HTR-8/SVneo (cell line): ENCODE measurements at places on chromosomes 11 and 22.
A peak's percentile ranks its signal among the peaks of the same experiment; 100 is the strongest.

- DNase-seq = peak; percentile 68
These were observed 100.3 kb upstream of the AKIP1 start for GRCh38 chr11:8810540-8811301.

- DNase-seq = peak; percentile 50
These were observed 107.4 kb downstream of the ZBTB16 start for GRCh38 chr11:114166897-114167323.

DNA sequence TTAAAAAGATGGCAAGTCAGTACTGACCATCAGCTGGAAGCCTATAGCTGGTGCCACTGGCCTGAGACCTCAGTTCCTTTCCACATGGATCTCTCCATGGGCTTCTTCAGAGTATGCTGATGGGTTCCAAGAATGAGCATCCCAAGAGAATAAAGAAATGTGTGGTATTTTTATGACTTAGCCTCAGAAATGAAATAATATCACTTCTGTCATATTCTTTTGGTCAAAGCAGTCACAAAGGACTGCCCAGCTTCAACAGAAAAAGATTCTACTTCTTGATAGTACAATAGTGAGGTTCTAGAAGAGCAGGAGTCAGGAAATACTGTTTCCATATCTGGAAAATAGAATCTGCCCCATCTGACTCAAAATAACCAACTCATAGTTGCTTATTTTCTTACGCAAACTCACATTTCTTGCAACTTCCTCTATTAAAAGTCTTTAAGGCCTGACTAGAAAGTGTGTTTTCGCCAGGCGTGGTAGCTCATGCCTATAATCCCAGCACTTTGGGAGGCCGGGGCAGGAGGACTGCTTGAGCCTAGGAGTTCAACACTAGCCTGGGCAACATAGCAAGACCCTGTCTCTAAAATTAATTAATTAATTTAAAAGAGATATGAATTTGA is 116.9 kb downstream of the SIK3 start:
- no peak for DNase-seq

DNA sequence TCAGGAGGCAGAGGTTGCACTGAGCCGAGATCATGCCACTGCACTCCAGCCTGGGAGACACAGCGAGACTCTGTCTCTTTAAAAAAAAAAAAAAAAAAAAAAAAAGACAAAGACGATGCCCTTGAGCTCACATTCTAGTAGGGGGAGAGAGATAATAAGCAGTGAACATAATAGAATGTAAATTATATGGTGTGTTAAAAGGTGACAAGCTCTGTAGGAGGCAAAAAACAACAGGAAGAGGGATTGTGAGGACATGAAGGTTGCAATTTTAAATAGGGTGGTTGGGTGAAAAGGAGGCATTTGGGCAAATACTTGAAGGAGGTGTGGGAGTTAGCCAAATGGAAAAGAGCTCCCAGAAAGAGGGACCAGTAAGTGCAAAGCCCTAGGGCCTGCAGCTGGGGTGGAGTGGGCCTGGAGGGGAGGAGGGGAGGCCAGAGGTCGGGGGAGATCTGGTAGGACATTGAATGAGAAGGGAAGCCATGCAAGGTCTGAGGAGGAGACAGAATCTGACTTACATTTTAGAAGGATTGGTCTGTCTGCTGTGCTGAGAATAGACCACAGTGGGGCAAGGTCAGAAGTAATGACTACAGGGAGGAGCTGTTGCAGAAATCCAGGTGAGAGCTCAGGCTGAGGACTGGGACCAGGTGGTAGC is 26.6 kb downstream of the P2RY2 start:
- no peak for DNase-seq

GRCh38 chr22:44439356-44440223 is 58.4 kb downstream of the RTL6 start:
- no peak for DNase-seq

DNA sequence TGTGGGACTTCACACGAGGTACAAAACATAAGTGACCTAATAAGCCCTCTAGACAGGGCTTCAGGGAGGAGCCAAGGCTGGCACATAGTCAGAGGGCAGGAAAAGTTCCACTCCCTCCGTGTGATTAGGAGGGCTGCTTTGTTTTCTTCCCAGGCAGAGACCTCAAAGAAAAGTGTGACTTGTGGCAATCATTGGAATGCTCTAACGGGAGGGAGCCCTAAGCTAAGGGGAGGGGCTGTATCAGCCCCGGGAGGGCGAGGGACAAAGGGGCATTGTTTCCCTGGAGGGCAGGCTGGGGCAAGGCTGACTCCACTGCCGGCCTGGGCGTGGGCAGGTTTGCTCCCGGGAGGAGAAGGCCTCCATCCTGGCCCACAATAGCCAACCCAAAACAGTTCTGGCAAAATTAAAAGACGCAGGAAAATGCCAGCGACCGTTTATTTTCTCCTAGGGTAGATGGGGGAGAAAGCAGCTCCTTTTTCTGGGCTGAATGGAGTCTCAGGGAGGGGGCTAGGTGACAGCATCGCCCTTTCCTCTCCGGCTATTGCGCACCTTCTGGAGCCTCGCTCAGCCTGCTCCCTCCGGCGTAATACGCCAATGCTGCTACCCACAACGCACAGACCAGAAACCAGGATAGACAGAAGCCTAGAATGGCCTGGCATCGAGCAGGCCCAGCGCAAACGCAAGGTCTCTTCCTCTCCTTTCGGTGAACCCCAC is 60.2 kb downstream of the ENDOD1 start:
- DNase-seq = no peak

DNA sequence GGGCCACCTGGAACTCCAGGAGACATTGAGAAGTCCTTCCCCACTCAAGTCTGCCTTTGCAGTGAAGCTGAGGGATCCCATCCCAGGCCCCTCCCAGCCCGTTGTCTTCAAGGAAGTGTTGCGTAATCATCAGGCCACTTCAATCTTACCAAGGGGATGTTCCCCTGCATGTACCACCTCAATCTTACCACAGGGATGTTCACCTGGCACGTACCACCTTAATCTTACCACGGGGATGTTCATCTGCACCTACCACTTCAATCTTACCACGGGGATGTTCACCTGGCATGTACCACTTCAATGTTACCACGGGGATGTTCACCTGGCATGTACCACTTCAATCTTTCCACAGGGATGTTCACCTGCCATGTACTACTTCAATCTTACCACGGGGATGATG is 108.0 kb upstream of the SYN3 start:
- no peak for DNase-seq

DNA sequence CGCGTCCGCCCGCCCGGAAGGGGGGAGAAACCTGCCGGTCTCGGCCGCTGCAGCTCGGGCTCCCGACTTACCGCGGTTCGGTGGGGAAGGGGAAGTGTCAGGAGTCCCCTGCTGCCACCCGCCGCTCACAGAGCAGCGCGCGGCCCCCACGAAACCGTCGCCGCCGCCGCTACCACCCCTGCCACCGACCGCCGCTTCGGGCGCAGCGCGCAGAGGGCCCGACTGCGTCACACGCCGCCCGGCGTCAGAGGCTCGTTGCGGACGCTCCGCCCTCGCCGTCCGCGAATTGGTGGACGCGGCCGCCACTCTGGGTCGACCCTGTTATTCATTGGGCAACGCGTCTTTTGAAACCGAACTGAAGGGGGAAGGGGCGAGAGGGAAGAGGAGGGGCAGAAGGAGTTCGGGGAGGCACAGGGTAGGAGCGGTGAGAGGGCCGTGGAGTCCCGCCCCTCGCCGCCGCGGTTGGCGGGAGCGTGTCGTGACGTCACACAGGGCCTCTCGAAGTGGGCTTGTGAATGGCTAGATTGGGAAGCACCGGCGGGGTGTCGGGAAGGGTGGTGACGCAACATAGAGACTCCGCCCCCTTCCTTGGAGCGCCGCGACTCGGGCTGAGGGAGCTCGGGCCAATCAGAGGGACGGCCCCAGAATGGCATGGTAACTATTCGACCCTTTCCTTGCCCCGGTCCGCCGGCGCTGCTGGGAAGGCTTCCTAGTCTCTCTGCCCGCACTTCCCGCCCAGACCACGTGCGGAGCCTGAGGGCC is at the start of gene NUP98:
TSS of gene NUP98 (minus strand) at position 226 of the 762 bp plus-strand sequence. CDS start 15,437 bp downstream, outside the sequence.
- DNase-seq = peak; percentile 98

DNA sequence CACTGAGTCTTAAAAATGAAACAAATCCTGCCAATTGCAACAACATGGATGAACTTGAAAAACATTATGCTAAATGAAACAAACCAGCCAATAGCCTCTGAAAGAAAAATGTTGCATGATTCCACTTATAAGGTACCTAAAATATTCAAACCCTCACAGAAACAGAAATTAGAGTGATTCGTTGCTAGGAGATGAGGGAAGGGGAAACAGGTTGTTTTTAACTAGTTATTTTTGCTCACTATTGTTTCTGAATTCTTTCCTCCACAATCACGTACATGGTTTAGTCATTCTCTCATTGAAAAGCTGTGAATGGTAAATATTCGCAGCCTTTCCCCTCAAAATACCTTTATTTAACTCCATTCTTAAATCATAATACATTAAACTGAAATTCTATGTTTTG is 14.0 kb upstream of the TYR start:
- DNase-seq = no peak

GRCh38 chr11:114025329-114025907 is 34.1 kb upstream of the ZBTB16 start:
- no peak for DNase-seq

- no peak for DNase-seq
These were observed 19.1 kb upstream of the BSX start for GRCh38 chr11:123000721-123001120.

DNA sequence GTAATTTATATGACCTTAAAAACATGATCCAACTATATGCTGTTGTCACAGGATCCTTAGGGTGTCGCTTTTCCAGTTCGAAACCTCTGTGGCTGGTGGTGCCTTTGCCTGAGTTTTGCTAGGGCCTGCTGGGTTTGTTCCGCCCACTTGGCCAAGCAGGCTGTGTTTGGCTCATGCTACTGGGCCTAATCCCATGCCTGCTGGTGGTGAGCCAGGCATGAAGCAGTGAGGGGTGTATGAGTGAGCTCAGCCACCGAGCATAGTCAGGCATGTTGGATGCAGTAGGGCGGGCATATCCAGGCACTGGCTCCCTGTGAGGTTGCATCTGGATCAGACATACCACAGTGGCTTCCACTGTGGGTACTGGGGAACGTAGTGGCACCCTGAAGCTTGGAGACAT is 16.3 kb downstream of the NPAT start:
- no peak for DNase-seq

- DNase-seq = peak; percentile 97
These were observed 5.0 kb upstream of the CCDC88B start for GRCh38 chr11:64334764-64335735.

DNA sequence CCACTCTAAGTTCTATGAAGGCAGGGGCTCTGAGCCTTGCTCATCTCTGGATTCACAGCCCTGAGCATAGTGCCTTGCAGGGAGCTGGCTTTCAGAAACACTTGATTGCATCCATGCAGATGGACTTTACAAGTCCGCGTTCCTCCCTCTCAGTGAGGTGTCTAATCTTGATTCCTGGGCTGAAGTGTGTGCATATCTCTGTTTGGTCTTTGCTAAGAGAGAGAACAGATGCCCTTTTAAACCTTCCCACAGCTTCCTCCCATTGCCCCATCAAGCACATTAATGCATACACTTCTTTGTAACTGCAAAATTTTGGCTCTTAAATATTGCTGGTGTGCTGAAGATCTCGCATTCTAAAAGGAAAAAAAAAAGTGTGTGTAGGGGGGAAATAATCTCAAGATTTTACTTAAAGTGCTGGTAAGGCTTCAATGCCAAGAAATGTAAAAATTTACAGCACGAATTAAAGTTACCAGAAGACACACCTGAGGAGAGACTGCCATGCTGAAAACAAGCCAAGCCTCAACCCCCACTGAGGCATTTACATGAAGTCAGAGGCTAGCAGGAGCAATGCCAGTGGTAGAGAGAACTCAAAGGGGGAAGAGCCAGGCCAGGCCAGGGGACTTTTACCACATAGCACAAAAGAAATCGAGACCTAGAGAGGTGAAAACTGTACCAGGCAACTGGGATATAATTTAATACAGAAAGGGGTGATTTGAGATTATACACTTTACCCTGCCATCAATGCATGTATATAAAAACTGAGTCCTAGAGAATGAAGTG is 492.1 kb downstream of the SOX6 start:
- no peak for DNase-seq

- no peak for DNase-seq
These were observed 1038.5 kb downstream of the OPCML start for GRCh38 chr11:132493801-132494200.

- no peak for DNase-seq
These were observed 59.9 kb upstream of the POU2AF1 start for GRCh38 chr11:111438846-111439520.

GRCh38 chr11:131615611-131616010 is 245.2 kb downstream of the NTM start:
- no peak for DNase-seq

- DNase-seq = no peak
These were observed 23.0 kb downstream of the POU2AF1 start for GRCh38 chr11:111355956-111356659.

DNA sequence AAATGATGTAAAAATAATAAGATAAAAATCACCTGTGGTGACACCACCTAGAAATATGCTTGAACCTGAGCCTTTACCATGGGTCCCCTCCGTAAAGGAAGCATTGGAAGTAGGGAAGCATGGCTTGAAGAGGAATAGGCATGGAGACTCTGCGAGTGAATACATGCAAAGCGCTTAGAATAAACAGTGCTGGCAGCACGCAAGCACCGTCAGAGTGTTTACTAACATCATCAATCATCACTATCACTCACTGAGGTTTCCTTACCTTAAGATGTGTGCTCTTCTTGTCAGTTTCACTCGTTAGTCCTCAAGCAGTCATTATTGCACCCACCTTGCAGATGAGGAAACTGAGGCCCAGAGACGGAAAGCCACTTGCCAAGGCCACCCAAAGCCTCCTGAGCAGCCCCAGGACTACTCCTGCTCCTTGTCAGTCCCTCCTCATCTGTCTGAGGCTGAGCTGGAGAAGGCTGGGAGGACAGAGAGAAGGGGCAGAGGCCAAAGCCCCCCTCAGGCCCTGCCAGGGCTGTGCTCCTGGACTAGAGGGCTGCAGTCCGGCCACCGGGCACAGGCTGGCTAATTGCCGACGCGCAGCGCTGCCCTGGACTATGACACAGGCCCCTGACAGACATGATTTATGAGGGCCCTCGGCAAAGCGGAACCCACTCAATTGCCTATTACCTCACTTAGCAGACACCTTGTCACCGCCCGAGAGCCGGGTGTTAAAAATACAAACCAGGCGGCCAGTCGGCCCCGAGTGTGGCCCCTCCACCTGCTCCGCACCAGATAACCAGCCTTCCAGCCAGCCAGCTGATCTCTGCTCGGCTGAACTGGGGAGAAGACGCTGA is 168.9 kb downstream of the MN1 start:
- DNase-seq = no peak

- no peak for DNase-seq
These were observed 49.6 kb upstream of the TEAD1 start for GRCh38 chr11:12624595-12624994.

GRCh38 chr11:130160498-130161155 is 1.0 kb downstream of the ST14 start:
- no peak for DNase-seq
